ENCODE measurements at places on chromosomes 5 and 9. TPM values are rescaled to one million over a fixed set of nuclear protein-coding genes. Genes with fewer than 3 reads are reported as not detected.

SCGB3A2 gene
- not detected for polyA plus RNA-seq

GRCh38 chr9:108119530-108120113 is 630.1 kb upstream of the KLF4 start:
- no peak overlapping the region for H3K27ac ChIP-seq
- no peaks in the 10 kb centered on the region for H3K4me1 ChIP-seq
- H3K27me3 ChIP-seq: no peaks in the 10 kb centered on the region
- H3K4me3 ChIP-seq: no peak overlapping the region
- H3K36me3 ChIP-seq: no peaks in the 10 kb centered on the region

SRD5A1 gene
- polyA plus RNA-seq: 25.1 TPM

PKD2L2 gene
- polyA plus RNA-seq: 0.11 TPM

All from SK-N-SH (cell line).